ENCODE measurements at places on chromosomes 16 and 17.

DNA sequence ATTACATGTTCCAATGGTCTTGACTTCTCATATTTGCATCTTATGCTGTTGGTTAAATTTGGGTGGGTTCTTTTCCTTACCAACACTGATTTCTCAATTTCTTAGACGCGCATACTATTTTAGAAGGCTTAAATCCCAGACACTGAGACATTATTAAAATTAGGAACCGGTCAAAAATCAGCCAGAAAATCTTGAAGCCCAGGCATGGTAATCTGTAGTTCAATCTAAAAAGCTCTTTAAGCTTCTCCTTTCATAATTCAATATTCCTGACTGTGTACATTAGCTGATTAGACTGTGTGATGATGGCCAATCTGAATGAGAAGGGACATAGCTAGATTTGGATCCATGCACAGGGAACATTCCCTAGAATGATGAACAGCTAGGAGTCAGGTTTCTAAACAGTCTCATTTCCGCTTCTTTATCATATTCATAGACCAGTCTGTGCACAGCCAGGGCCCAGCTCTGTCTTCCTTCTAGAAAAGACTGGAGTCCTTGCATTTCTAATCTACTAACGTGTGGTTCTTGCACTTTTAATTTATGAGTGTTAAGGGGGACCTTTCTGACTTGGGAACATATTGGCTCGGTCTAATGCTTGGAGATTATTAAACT is 189.3 kb downstream of the AATF start:
- DNase-seq = no peak

DNA sequence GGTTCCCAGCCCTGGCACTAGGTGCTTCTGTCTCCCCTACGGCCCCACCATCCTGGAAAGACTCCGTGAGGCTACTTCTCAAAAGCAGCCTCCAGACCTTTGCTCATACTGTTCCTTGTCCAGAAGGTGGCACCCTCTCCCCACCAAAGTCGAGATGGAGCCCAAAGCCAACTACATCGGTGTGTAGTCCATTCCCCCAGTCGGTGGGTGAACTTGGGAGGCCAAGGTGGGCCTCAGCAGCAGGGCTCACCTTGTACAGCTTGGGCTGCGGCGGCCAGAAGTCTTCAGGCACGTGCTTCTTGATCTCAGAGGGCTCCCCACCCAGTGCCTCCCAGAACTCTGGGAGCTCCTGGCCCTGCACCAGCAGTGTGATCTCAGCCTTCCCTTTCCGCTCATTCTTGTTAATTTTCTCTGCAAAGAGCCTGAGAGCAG is 10.2 kb downstream of the FLII start:
- DNase-seq = peak; percentile 38

DNA sequence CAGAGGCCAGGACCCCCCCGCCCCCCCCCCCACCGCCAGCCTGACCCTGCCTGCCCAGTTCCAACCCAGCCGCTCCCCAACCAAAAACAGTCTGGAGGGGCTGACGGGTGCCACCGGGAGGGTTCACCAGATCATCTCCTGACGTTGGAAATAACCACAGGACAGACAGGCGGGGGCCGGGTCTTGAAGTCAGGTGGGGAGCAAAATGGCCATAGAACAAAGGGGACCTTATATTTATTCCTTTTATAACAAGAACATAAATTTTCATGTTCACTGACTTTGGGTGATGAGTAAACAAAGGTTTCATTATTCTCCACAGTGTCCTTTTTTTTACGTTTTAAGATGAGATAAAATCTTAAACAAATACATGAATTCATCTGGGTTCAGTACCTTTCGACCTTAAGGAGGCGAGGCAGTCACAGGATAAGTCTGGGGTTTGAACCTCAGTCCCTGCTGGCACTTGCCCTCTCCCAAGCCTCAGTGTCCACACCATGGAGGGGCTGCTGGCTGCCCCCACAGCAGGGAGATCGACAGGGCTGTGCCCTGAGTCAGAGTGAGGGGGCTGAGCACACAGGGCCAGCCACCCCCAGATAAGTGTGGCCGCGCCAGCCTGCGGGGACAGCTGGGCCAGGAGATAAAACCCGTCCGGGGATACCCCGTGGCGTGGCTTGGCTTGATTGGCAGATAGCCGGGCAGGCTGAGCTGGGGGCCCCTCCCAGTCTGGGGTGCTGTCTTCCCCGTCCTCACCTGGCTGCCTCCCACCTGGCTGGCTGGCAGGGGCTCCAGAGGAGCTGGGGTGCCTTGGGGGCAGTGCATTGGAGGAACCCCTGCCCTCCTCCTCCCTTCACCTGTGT is 15.0 kb downstream of the SLC7A5 start:
- no peak for DNase-seq

- DNase-seq = no peak
These were observed at the start of gene ITPRIPL2 for GRCh38 chr16:19113577-19114358. TSS of gene ITPRIPL2 (plus strand) at chr16:19113964. CDS start at chr16:19114462, 498 bp downstream.

DNA sequence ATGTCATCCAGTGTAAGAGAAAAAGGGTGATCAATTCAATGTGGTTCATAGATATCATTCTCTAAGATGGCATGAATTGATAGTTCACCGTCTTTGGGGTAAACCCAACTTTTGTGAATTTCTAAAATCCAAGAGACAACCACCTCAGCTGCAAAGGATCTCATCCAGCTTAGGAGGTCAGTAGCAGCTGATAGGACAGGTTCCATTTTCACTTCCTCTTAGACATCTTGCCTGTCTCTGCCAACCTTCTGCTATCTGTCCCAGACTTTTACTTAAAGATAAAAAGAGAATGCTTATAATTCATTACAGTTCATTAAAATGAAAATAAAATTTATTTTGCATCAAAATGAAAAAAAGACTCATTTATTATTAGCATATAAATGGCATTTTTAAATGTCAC is 468.2 kb downstream of the XYLT1 start:
- DNase-seq = no peak

GRCh38 chr16:73265124-73265837 is 217.4 kb upstream of the ZFHX3 start:
- no peak for DNase-seq

- no peak for DNase-seq
These were observed at the start of gene NLRP1 for GRCh38 chr17:5584383-5585286. TSS of gene NLRP1 (minus strand) at chr17:5584509. CDS start at chr17:5583957, 552 bp downstream.

DNA sequence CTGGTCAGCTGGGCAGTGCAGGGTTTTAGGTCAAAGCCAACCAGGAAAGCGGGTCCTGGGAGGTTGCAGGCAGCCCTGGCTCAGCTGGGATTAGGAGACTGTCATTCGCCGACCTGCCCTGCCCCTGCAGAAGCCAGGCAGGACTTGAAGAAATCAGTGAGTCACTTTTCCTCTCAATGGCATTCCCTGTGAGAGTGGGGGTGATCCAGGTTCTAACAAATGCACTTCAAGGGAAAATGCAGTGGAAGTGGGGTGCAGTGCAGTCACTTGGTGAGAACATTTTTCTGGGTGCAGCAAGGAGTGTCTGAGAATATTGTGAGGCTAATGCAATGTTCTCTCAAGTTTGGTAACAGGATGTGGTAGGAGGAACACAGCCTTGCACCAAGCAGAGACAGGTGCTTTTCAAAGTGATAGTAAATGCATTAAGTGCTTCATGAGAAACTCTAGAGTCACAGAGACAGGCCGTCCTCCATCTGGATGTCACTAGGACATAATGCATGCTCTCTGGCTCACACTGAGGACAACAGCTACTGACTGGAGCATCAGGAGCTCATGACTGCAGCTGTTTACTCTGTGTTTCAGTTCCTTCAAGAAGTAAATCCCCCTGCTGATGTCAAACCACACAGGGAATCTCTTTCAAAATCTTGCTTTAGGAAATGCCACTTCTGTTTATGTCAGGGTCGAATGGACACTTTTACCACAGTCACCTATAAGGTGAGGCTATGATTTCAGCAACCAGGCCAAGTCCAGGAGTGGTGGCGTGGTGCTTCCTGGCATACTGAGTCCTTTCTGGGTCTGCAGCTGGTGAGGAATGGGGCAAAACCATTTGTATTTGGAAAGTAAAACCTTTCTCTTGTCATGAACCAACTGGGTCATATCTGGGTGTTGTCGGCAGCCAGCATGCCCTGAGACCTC is 16.7 kb downstream of the CDK5R1 start:
- DNase-seq = no peak

- DNase-seq = no peak
These were observed 50.2 kb upstream of the NDRG4 start for GRCh38 chr16:58449768-58450167.

DNA sequence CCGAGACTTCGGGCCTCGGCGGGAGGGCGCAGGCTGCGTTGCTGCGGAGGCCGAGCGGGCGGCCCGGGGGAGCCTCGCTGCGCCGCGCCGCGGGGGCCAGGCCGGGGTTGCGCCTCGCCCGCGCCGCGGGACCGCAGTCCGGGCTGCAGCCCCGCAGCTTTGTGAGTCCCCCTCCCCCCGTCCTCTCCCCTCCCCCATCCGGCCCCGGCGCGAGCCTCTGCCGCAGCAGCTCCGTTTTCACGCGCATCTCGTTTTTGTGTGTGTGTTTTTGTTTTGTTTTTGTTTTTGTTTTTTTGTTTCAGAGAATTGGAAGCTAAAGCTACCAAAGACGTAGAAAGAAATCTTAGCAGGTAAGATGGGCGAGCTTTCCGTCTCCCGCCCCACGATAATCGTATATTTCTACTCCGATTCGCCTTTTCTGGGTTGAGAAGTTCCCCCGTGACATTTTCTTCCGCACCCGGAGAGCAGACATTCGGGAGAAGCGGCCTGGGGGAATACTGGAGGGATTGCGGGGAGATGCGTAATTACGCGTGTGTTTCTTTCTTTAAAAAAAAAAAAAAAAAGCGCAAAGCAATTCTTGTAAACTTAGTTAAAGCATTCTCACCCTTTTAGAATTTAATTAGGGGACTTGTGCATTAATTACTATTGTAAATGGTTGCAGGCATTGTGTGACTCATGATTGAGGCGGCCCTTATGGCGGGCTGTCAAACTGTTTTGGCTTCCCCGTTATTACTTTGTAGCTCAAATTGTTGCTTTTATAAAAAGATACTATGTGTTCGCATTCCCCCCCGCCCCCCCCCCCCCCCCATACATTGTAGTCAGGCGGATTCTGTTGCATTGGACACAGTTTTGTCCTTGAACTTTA is 732 bp downstream of the TNRC6A start:
- no peak for DNase-seq

GRCh38 chr16:17817260-17817659 is 346.5 kb upstream of the XYLT1 start:
- no peak for DNase-seq

DNA sequence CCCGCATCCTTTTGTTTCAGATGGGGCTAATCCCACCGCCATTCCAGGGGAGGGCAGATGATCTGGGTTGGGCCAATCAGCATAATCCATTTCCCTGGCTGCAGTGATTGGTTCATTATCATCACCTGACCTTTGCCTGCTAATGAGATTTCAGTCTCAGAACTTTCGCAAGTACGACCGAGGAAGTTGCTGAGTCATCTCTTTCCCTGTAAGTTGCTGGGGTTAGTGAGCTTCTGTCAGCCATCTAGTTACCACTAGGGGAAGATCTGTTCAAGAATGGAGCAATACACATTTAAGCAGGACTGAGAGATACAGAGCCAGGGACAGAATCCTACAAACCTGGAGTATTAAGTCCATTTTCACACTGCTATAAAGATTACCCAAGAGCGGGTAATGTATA is 65.3 kb upstream of the NUDT7 start:
- DNase-seq = no peak

DNA sequence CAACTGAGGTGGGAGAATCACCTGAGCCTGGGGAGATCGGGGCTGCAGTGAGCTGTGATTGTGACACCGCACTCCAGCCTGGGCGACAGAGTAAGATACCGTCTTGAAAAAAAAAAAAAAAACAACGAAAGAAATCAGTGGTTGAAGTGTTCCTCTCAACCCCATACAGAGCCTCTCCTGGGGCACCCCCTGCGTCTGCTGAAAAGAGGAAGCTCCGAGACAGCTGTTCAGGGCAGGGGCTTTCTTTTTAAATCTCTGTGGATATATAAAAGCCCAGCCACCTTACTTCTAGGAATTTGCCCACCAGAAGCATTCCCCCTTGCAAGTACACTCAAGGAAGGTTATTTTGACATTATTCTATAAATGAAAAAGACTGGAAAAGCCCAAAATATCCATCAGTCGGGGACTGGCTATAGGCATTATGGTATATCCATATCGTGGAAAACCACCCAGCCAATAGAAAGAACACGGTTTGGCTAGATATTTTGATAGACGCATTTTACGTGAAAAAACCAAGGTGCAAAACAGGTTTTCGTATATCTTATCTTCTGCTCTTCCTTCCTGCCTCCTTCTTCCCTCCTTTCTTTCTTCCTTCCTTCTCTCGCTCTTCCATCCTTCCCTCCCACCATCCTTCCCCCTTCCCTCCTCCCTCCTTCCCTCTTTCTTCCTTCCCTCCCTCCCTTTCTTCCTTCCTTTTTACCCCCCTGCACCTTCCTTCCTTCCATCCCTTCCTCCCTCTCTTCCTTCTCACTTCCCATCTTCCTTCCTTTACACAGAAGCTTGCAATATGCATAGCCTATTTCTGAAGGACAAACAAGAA is 9.2 kb upstream of the CCL22 start:
- DNase-seq = no peak

DNA sequence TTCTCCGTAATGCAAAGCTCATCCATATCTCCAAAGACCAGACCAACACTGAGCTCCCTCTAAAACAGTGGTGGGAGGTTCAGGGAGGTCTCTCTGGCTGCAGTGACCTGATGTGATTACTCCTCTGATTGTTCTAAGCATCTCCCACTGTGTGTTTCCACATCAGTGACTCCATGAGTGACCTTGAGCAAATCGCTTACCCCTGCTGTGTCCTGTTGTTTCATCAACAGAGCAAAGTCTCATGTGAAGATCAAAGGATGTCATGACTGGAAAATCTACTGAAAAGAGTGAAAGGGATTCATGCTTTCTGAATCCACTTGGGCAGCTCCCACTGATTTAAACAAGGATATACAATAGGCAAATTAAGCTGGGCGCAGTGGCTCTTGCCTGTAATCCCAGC is 352.9 kb downstream of the TMEM114 start:
- DNase-seq = no peak

GRCh38 chr16:51391798-51392511 is 240.9 kb upstream of the SALL1 start:
- DNase-seq = no peak

- DNase-seq = no peak
These were observed 109.9 kb downstream of the TANC2 start for GRCh38 chr17:63075969-63076368.

GRCh38 chr17:7710301-7710700 is 5.3 kb downstream of the EFNB3 start:
- no peak for DNase-seq

DNA sequence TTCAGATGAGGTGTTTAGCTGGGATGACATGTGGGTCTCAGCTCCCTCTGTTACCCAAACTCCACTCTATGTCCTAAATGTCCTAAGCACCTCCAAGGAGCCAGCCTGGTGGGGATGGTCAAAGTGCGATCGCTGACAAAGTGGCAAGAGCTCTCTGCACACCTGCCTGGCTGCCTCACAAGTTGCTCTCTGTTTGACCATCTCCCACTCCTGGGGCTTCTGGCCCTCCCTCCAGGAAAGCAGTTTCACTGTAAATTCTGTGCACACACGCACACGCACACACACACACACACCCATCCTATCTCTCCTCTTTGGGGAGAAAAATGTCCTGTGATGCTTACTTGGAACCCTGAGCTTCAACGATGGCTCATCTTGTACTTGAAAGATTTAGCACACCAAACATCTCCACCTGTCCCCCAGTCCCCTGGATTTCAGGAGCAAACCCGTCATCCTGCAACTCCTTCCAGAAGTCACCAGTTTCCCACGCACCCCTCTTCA is 1.7 kb downstream of the PITPNA start:
- no peak for DNase-seq

GRCh38 chr17:37516127-37516571 is 26.5 kb downstream of the DUSP14 start:
- DNase-seq = no peak

- DNase-seq = no peak
These were observed 2.7 kb downstream of the WDR24 start for GRCh38 chr16:687499-687898.

GRCh38 chr17:63035271-63035670 is 69.2 kb downstream of the TANC2 start:
- no peak for DNase-seq

All from SHP77 treated with DMSO at 0.1 percent for 48 hours (cell line).